ENCODE measurements at places on chromosomes 3 and 15.

DNA sequence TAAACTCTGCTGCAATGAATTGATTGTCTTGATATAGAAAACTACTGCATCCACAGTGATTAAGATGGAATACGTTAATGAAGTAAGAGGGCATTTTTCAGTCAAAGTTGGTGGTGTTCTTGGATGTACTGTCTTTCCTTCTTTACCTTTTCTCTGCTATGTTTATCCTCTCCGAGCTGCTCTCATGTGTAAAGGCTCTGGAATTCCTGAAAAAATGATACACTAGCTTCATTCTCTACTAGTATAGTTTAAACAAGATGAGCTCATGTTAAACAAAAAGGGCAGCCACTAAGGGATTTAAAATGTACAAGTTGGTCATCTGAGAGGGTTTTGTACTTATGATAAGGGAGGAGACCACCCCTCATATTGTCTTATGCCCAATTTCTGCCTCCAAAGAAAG lies 504.6 kb upstream of the NECTIN3 start:
- no peak for DNase-seq

GRCh38 chr3:118626453-118626852 lies 408.2 kb downstream of the IGSF11 start:
- no peak for DNase-seq

DNA sequence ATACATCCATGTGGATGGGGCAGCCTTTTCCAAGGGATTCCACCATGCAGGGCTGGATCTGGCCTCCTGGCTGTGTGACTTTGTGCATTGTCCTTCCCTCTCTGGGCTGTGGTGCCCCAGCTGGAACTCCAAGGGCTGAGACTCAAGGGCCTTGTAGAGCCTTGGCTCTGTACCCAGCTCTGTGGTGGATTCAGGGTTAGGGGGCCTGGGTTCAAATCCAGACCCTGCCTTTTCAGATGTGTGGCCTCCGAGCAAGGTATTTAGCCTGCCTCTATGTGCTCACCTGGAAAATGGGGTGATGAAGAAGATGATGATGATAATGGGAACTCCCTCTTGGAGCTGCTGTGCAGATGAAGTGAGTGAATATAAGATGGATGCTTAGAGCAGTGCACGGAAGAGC lies 161.9 kb downstream of the WNT7A start:
- no peak for DNase-seq

GRCh38 chr3:29475305-29475840 lies 194.5 kb downstream of the RBMS3 start:
- no peak for DNase-seq

- DNase-seq = no peak
Observed at GRCh38 chr15:87736891-87737389, 519.6 kb downstream of the NTRK3 start.

DNA sequence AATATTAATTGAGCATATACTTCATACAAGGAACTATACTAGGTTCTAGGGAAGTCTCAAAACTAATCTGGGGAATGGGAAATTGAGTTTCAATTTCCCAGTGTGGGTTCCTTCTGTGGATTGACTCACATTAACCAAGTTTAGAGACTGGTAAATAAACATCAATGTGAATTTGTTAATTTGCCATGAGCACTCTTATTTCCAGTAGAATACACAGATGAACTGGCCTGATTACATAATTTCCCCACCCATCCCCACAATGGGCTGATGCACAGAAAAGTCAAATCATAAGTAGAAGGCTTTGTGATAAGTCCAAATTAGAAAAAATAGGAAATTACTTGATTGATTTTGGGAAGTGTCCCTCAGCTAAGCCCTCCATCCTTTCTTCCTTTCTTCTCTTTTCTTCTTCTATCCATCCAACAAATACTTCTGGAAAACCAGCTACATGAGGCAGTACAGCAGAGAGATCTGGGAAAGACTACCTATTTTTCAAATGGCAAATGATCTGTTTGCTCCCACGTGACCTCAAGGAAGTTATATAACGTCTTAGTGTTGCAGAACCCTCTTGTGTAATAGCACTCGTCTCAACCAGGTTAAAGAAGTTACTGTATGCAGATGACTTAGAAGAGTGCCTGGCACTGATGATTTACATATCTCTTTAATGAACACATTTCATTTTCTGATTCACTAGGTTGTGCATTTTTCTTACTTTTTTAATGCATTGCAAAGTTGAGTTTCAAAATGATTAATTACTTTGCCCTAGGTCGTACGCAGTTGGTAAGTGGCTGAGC lies 312.3 kb downstream of the SV2B start:
- DNase-seq = no peak

- no peak for DNase-seq
Observed at GRCh38 chr3:86563400-86563970, 427.5 kb downstream of the VGLL3 start.

- DNase-seq = no peak
Observed at GRCh38 chr3:5278666-5279065, 91.2 kb downstream of the EDEM1 start.

DNA sequence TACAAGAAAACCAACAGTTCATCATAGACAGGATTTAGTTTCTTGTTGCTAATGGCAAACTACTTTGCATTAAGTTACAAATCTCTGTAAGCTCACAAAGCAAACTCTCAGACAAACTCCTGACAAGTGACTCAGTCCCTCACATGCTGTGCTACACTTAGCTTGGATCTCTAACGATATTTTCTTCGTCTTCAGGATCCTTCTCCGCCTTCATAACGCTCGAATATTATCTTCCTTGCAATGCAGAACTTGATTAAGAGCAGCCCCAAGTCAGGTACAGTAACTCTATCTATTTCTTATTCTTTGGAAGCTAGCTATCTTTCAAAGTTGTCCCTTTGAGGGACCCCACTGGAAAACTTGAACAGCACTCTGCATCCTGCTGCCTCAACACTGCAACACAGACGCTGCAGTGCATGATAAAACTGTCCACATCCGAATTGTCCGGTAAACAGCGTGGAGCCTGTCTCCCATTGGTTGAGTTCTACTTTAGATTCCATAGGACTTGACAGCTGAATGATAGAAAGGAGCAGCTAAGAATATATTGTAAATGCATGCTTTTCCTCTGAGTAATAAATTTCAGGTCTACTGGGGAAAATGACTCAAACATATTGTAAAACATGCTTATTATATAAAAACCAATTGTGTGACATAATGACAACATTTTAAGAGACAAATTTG lies 61.3 kb downstream of the UACA start:
- DNase-seq = no peak

GRCh38 chr3:124586126-124587052 lies 143.9 kb upstream of the UMPS start:
- DNase-seq = no peak

DNA sequence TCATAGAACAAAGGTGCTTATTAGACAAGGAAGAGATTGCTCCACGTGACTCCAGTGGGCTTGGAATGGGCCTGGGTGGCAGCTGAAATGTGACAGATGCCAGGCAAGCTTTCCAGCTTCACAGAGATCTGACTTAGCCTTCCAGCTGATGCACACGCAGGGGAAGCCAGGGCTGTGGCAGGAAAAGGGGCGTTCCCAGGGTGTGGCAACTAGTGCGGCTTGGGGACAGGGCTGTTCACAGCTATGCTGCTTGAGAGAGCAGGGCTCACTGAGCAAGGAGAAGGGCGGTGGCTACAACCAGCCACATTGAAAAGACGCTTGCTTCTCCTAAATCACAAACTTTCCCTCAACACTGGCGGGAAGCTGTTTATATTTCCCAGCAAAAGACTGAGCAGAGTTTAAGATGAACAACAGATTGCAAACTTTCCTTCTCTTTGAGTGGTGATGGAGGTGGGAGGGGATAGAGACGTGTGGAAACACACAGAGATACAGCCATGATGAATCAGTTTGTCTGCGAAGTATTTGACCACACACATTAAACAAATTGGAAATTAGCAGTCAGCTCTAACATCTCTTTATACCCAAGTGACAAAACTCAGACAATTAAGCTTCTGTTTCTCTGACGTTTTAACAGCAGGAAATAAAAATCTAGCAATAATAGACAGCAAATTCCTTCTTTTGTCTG lies 127.5 kb downstream of the BDH1 start:
- no peak for DNase-seq

DNA sequence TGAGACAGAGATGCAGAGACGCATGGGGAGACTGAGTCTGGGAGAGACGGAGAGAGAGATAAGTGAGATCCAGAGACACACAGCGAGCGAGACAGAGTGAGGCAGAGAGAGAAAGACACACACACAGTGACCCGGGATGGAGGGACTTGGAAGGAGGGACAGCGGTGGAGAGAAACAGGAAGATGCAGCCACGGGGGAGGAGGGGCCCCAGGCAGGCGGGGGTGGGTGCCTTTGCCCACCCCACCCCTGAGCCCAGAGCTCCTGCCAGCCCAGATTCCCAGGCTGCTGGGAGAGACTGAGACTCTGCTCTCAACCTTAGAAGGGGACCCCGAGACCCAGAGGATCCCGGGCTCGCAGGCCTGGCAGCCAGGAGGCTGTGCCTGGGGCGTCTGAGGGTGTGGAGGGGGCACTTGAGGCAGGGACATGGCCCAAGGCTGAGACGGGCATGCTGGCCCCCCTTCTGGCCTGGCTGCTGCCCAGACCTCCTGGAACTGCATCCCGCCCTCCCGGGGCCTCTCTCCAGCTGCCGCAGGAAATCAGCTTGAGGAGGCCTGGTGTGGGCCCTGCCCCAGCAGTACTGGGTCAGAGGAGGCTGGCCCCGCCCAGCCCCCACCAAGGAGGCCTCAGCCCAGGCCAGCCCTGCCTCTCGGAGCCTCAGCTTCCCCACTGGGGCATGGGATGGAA lies 18.1 kb downstream of the H1-8 start:
- no peak for DNase-seq

GRCh38 chr15:63998489-63998888 lies 47.8 kb downstream of the DAPK2 start:
- DNase-seq = no peak

- DNase-seq = no peak
Observed at GRCh38 chr15:31510057-31510456, 183.4 kb downstream of the KLF13 start.

DNA sequence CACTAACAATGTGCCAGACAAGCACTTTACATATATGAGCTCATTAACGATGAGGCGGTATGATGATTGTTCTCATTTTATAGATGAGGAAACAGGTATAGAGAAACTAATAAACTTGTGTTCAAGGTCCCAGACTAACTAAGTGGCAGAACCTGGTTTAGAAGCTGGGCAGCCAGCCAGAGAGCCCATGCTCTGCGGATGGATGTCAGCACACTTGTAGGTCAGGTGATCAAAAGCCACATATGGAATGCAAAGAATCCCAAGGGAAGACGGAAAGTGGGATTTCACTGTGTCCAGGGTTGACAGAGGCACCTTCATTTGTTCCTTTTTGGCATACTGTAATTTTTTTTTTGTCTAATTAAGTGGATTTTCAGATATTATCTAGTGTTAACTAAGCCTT lies 103.7 kb downstream of the EFL1 start:
- no peak for DNase-seq

GRCh38 chr3:188037965-188038581 lies 115.9 kb upstream of the LPP start:
- DNase-seq = no peak

DNA sequence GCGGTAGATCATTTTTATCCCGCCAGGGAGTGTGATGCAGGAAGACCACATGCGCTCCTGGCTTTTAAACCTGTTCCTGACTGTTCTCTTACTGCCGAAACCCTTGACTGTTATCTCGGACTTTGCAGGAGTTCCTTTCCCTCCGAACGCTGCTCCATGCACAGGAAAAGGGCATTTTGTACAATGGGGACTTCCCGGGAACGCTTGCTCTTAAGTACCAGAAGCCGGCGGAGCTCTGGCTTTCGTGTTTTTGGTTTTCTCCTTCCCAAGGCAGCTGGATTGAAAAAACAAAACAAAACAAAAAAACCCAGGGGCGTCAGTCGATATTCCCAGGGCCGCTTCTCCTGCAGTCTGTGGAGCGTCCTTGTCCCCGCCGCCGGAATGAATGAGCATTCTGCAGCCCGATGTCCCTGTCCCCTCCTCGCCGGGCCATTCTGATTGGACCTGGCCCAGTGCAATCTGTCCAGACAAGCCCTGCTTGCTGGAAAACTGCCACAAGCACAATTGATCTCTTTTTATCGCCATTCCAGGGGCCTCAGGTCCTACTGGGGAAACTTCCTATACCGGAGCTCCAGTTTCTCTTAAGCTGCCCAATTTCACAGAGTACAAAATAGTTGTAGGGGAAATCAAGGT lies 44.8 kb downstream of the SLC6A1 start:
- no peak for DNase-seq

- DNase-seq = no peak
Observed at GRCh38 chr15:67765701-67766100, 59.6 kb upstream of the SKOR1 start.

GRCh38 chr15:29939404-29939803 lies 117.1 kb upstream of the TJP1 start:
- no peak for DNase-seq

GRCh38 chr3:140332131-140332530 lies 345.7 kb upstream of the TRIM42 start:
- no peak for DNase-seq

DNA sequence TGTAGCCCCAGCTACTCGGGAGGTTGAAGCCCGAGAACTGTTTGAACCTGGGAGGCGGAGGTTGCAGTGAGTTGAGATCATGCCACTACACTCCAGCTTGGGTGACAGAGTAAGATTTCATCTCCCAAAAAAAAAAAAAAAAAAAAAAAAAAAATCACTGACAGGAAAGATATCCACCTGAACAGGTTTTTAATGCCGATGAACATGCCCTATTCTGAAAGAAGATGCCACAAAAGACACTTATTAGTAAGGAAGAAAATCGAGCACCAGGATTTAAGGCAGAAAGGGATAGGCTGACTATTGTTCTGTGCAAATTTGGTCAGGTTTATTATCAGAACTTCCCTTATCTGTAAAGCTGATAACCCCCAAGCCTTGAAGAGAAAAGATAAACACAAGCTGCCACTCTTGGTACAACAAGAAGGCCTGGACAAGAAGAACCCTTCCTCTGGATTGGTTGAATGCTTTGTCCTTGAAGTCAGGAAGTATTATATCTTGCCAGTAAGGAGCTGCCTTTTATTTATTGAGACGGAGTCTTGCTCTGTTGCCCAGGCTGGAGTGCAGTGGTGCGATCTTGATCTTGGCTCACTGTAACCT lies 2.7 kb upstream of the PARP16 start:
- no peak for DNase-seq

GRCh38 chr3:118055381-118055780 lies 979.3 kb downstream of the IGSF11 start:
- no peak for DNase-seq

DNA sequence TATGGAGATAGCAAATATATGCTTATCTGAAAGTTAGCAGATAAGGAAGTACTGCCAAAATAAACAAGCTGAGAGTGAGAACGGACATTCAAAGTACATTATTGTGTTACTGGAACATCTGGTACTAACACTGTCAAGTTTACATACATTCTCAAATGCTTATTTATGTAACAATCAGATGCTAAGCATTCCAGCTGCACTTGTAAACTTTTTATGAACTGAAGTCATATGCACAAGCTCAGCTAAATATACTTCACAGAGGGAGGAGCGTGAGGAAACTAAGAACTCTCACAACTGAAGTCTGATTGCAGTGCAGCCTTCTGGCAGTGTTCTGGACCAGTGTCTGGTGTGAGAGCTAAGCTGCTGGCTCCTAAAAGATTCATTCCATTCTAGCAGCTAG lies 223.7 kb upstream of the NANOGP8 start:
- no peak for DNase-seq

All from NCI-H774 (cell line).